ACHN (cell line): ENCODE measurements at places on chromosomes 7 and 10.

DNA sequence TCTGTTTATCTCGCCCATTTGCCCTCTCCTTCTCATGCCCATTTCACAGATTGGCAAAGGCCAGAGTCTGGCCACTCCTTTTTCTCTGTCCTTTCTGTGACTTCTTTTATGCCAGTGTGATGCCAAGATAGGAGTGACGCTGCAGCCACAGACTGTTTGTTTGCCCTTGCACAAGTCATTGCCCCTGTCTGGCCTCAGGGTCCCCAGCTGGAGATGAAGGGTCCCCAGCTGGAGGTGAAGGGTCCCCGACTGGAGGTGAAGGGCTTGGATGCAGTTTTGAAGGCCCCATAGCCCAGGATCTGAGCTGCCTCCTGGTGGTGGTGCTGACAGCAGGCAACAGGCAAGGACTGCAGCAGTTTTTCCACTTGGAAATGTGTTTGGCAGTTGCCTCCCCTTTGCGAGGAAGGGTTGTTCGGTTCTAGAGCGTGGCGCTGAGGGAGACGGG, 50.8 kb upstream of the SLC29A3 start:
- DNase-seq = peak; percentile 24

DNA sequence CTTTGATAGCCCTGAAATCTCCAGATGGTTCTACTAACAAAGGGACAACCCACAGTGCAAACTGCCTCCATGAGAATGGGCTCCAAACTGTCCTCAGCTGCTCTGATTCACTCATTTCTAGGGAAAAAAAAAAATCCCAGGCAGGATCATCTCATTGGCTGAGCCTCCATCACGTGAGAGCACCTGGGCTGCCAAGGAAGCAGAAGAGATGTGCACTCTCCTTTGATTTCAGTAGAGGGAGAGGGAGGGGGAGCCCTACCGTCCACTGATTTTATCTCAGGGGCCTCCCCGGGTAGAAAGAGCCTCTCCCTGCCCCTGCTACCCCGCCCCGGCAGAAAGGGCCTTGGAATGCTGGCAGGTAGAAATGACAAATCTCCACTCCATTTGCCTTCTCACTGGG, 725.4 kb downstream of the PHTF2 start:
- DNase-seq = no peak

DNA sequence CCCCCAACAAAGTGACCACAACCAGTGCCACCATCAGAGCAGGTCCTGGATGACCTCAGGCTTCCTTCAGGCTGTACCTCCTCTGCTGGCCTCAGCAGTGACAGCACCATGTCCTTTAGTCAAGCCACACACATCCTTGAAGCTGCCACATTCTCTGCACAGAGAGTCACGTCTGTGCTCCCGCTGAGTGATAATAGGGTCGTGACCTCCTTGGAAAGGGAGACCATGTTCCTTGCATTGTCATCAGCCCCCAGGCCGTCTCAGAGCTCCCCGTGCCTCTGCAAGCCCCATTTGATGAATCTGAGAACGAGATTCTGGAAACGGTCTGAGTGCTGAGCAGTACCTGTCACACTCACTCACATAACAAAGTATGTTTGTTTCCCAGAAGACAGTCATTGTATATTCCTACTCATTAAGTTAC, 106.5 kb upstream of the PRR15 start:
- no peak for DNase-seq

- DNase-seq = no peak
Observed at GRCh38 chr10:34938399-34938670, 123.2 kb upstream of the PARD3 start.

- peak; percentile 57 for DNase-seq
Observed at GRCh38 chr10:126252884-126253610, 135.2 kb downstream of the ADAM12 start.

- DNase-seq = peak; percentile 29
Observed at GRCh38 chr10:104391150-104391968, 37.7 kb downstream of the CFAP58 start.

DNA sequence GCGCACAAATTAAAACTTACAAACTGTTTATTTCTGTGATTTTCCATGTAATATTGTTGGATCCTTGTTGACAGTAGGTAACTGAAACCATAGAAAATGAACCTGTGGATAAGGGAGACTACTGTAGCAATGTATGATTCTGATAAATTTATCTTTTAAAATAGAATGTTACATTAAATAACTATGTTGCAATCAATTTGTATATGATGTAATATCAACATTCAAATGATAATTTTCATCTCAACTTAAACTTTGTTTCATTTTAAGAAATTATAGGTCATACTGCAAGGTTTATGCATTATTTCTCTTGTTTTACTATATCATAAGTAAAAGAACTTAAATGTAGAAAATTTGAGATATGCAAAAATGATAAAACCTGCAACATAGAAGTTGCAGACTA, 718.0 kb upstream of the MBL2 start:
- no peak for DNase-seq

DNA sequence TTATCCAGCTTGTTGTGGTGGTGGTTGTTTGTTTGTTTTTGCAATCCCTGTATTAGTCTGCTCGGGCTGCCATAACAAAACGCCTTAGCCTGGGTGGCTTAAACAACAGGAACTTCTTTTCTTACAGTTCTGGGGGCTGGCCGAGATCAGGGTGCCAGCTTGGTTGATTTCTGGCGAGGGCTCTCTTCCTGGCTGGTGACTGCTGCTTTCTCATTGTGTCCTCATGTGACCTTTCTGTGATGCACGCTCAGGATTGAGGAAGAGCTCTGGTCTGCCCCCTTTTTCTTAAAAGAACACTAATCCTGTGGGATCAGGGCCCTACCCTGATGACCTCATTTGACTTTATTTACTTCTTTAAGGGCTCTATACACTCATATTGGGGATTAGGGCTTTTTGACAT, 107.1 kb upstream of the NRP1 start:
- no peak for DNase-seq

- DNase-seq = no peak
Observed at GRCh38 chr10:105714728-105715127, 1073.6 kb downstream of the SORCS3 start.

- DNase-seq = no peak
Observed at GRCh38 chr7:4602905-4603842, 78.9 kb upstream of the FOXK1 start.

DNA sequence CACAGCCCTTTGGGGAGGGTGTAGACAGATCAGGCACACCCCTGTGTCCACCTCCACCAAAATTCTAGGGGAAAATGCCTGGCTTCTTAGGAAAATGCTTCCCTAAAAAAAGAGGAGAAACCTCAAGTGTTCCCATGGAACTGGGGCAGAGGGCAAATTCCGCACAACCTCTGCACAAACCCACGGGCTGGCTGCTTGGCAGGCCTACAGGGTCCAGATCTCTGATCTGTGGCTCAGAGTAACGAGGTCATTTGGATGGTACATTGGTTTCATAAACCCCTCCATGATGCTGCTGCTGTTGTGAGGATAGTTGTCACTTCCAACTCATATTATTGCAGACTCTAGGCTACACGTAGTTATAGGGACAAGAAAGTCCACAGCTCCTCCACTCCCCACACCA, 16.0 kb downstream of the LGI1 start:
- DNase-seq = no peak

DNA sequence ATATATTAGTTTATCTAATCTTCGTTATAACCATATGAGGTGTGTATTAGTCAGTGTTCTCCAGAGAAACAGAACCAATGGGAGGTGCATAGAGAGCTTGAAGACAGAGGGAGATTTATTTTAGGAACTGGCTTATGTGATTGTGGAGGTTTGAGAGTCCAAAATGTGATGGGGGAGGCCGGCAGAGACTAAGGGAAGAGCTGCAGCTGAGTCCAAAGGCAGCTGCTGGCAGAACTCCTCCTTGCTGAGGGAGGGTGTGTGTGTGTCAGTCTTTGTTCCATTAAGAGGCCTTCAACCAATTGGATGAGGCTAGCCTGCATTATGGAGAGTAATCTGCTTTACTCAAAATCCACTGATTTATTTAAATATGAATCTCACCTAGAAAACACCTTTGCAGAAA, 165.1 kb downstream of the SH3PXD2A start:
- no peak for DNase-seq

DNA sequence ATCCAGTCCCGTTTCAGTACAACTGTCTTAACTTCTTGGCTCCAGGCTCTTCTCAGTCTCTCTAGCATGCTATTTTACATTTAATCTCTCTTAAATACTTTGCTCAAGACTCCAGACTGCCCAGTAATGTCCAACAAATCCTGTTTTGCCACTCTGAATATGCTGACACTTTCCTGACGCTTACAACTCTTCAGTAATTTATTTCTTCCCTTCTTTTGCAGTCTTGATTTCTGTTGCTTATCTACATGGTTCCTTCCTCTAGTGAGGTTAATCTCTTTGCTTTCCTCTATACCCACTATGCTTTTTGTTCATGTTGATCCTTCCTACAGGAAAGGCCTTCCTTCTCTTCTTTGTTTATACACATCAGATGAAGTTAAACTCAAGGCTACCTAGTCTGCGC, 23.7 kb downstream of the UMAD1 start:
- no peak for DNase-seq

- DNase-seq = no peak
Observed at GRCh38 chr7:27329909-27330308, 87.3 kb downstream of the EVX1 start.

DNA sequence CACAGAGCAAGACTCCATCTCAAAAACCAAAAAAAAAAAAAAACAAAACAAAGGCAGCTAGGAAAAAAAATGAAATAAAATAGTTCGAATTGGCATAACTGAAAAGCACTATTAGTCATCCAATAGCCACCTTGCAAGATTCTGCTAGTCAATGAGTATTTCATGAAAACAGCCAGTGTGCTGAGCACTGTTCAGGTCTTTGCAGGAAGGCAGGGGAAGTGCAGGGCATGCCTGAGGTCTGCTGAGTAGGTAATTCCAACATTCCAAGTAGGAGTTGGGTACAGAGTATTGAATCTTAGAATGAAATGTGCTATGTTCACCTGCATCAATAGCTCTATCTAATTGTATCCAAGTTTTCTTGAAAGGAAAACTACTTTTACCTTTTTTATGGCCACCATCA, 22.9 kb downstream of the ABRAXAS2 start:
- no peak for DNase-seq

GRCh38 chr7:13017333-13017857, 330.0 kb downstream of the ARL4A start:
- DNase-seq = peak; percentile 53

- no peak for DNase-seq
Observed at GRCh38 chr7:16412274-16413254, 8.8 kb downstream of the CRPPA start.

GRCh38 chr7:71021131-71021530, 110.8 kb upstream of the GALNT17 start:
- no peak for DNase-seq

DNA sequence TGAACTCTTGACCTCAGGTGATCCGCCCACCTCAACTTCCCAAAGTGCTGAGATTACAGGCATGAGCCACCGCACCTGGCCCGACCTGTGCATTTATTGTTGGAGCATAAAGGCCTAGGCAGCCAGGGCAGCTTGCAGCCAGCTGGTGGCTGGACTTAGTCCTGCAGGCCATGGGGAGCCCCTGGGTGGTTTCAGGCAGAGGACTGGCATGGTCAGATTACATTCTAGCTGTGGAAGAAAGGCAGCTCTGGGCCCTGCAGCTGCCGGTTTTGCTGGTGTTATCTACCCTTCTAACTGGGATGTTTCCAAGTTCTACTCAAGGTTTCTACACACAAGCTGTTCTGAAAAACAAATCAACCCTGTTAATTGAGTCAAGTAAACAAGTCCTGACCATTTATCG, 22.7 kb upstream of the MKRN1 start:
- DNase-seq = no peak

DNA sequence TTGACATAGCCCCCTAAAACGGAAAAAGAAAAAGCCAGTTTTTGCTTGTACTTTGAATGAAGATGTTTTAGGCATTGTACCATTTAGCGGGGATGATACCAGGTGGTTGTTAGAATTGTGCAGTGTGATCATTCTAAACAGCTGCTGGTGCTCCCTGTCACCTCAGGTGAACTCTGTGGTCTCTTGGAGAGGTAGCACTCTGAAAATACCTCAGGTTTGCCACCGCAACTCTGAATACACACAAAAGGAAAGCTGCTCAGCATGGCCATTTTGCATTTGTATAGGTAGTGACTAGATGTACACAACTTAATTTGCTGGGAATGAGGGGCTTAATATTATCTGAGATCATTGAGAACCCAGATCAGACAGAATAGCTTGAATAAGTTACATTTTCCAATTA, 52.6 kb downstream of the PLEKHA8 start:
- DNase-seq = no peak

GRCh38 chr7:130926001-130926691, 192.1 kb upstream of the KLF14 start:
- DNase-seq = no peak

- no peak for DNase-seq
Observed at GRCh38 chr7:140771826-140772225, 75.3 kb downstream of the NDUFB2 start.

DNA sequence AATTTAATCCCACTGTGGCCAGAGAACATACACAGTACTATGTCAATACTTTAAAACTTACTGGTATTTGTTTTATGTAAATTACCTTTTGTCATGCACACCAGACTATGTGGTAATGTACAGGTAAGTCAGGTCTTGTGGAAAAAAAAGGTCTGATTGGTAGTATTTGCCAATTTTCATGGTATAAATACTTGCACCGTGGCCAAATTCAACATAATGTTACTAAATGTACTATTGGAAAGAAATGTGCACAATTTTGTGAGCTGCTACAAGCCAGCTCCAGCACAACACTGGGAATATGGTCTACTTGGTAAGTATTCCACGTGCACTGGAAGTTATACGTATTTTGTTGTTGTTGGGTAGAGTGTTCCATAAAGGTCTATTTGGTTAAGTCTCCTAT, 392.5 kb downstream of the RPS24 start:
- DNase-seq = no peak

DNA sequence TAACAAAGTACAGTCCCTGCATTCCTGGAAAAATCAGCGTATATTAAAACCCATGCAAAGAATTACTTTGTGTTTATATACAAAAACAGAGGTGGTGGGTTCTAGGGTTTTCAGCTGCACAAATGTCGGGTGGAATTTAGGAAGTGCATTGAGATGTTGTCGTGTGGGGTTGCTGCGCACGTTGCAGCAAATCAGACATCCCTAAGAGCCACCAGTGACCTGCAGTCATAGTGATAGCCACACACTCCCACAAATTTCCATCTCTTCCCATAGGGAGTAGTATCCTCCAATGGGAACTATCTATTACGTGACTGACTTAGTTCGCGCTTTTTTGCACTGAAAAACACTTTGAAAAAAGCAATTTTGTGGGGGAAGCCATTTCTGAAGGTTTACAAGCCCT, 375.2 kb upstream of the GALNT17 start:
- DNase-seq = no peak

- no peak for DNase-seq
Observed at GRCh38 chr7:116683786-116684185, 11.8 kb downstream of the MET start.

- no peak for DNase-seq
Observed at GRCh38 chr10:99787311-99787710, 4.9 kb downstream of the ABCC2 start.

DNA sequence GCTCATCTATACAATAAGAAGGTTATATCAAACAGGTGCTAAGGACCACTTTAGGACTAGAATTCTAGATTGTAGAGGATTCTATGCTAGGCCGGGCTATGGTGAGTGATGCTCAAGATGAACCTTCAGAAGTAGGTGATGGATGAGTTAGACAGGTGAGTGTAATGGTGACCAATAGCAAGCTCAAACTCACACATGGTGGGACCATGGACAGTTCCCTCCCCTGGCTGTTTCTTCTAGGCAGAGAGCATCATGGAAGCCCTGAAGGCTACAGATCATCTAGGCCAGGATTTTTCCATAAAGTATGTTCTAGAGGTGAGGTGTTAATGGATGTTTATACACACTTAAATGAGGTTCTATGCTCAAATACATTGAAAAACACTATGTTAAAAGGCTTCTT, 162.2 kb upstream of the WDR11 start:
- no peak for DNase-seq

GRCh38 chr7:151899513-151900360, 22.8 kb upstream of the PRKAG2 start:
- no peak for DNase-seq
